ENCODE measurements at places on chromosomes 7 and 10.

GRCh38 chr7:70000737-70001348 lies 402.6 kb downstream of the AUTS2 start:
- no peak for DNase-seq

DNA sequence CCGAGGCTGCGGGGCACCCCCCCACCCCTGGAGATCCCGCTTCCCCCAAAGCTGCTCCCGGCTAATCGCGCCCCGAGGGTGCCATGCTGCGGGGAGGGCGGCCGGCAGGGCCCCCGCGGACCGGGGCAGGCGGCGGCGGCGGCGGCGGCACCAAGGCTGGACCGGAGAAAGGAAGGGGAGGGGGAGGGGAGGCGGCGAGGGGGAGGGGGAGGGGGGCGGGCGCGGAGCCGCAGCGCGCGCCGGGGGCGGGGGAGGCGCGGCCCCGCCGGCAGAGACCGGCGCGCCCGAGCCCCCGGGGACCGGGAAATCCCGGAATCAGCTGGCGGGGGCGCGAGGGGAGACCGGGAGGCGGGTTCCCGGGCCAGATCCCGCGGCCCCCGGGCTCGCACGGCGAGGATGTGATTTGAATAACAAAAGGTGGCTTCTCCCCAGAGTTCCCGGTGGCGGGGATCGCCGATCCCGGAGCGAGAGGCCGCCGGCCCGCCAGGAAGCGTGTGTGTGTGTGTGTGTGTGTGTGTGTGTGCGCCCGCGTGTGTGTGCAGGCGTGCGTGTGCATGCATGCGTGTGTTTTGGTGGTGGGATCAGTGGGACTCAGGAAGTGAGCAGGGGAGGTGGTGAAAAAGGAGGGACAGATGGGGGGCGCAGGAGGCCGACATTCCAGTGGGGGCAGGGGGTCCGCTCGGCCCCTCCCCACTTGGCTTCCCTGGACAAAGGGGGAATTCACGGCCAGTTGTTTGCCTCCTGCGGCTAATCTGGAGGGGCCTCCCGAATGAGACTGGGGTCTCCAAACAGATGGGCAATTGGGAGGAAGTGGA lies 99.5 kb downstream of the HIP1 start:
- no peak for DNase-seq

DNA sequence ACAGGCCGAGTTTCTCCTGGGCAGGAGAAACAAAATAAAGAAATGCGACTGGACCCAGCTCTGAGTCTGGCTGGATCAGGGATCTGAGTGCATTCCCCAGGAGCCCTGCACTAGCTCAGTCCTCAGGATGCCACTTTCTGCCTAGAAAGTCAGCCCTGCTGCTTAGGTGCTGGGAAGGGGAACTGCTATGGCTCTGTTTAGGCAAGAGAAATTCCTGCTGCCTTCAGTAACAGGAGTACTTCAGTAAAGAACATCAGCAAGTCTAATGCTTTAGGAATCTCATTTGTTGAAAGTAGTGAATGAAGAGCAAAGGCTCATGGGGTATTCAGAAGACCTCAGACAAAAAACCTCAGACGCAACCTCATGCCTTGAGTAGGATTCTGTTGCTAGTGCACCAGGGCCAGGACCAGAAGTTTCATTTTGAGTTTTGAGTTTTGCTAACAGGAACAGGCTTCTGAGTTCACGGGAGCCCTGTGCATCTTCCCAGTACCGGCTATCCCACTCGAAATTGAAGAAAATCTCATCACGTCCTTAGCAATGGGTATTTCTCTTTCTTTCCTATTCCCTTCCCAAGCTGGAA lies 170.8 kb upstream of the CDCA7L start:
- DNase-seq: no peak

- DNase-seq: no peak
These were observed 55.8 kb downstream of the ALOX5 start for GRCh38 chr10:45429790-45430189.

GRCh38 chr7:6448943-6449543 lies 1.3 kb upstream of the DAGLB start:
- no peak for DNase-seq

GRCh38 chr10:127216786-127217185 lies 20.4 kb upstream of the INSYN2A start:
- DNase-seq: no peak

GRCh38 chr7:107946881-107947280 lies 55.9 kb downstream of the DLD start:
- DNase-seq: no peak

DNA sequence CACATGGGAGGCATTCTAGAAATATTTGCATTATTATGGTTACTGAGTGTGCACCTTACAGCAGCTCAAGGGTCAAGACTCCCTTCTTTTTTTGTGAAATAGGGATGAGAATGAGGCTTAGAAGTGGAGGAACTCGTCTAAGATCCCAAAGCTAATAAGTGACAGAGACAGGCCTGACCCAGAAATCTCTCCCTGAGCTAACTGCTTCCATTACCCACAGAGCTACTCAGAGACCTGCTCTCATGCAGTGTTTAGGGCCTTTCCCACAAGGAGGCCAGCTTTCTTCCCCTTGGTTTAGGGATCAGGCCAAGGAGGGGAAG lies 301.7 kb downstream of the RPS24 start:
- DNase-seq: no peak

DNA sequence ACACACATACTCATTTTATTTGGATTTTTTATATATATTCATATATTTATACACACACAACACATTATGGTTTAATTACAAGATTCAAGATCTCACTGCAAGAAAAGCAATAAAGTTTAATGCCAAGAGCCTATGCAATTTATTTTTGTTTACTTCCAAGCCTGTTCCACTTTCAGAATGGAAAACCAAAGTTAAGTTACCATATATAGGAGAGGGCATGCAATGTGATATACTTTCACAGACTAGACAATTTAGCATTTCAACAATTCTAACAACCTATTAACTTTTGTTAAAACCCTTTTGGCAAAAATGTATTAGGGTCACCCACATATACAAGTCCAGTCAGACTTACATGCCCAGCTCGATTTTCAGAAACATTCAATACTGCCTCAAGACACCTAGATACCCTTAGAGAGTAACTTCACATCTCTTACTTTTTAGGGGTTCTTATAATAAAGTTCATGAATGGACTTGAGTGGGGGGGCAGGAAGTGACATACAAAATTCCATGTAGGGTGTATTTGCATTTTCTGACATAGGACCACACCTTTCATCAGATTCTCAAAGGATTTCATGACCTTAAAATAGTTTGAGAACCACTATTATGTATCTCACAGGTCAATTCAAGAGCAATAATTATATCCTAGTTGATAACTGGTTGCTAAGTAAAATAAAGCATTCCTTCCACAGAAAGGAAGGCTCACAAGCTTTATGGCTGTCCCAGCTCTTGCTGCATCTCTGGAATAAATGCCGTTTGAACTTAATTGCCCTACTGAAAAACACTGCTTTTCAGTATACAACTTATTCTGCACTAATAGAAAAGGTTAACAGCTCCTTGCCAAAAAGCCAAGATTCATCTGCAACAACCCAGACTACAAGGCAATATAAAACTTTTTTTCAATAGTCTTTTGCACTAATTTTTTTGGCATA lies 2.5 kb downstream of the P4HA1 start:
- DNase-seq: no peak

GRCh38 chr10:69240455-69240854 lies 20.3 kb downstream of the HKDC1 start:
- no peak for DNase-seq

- no peak for DNase-seq
These were observed 4.3 kb downstream of the PLEKHA8 start for GRCh38 chr7:30032310-30033125.

- DNase-seq: no peak
These were observed 22.6 kb downstream of the EPDR1 start for GRCh38 chr7:37942934-37943610.

DNA sequence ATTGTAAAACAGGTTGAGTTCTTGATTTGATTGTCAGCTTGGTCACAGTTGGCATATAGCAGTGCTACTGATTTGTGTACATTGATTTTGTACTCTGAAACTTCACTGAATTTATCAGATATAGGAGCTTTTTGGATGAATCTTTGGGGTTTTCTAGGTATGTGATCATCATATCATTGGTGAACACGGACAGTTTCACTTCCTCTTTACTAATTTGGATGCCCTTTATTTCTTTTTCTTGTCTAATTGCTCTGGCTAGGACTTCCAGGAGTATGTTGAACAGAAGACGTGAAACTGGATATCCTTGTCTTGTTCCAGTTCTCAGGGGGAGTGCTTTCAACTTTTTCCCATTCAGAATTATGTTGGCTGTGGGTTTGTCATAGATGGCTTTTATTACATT lies 86.9 kb downstream of the EXOC4 start:
- DNase-seq: no peak

DNA sequence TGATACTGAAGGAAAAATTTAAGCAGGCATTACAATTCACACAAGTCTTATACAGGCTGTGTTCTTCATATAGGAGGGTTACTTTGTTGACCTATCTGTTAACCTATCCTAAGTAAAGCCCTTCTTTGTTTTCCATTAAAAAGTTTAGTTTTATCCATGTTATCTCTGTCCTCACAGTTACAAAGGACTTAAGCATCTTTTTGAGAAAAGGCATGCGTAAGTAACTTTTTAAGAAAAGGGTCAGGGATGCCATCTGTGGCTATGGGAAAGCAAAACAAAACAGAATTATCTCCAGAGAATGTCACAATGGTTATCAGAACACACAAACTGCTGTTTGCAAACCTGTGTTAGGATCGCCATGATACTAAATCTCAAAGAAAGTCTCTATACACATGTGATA lies 295.8 kb upstream of the MTPN start:
- no peak for DNase-seq

DNA sequence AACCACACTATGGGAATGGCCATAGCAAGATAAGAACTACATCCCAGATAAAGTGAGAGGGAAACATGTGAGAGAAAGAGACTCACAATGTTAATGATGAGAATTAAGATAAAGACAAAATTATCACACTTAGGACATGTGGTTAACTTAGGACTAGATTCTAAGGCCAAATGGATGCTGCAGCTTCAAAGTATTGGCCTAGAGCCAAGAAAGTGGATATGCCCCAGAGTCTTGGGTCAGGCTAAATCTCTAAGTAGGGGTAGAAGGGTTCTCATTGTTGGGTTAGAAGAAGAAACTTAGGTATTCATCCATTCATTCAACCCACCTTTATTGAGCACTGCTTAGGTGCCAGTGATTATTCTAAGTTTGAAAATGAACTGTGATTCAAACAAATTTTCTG lies 818.0 kb downstream of the PHTF2 start:
- no peak for DNase-seq

GRCh38 chr10:113333313-113333712 lies 219.5 kb upstream of the HABP2 start:
- no peak for DNase-seq

- no peak for DNase-seq
These were observed 377.8 kb upstream of the C7orf33 start for GRCh38 chr7:148212731-148213130.

DNA sequence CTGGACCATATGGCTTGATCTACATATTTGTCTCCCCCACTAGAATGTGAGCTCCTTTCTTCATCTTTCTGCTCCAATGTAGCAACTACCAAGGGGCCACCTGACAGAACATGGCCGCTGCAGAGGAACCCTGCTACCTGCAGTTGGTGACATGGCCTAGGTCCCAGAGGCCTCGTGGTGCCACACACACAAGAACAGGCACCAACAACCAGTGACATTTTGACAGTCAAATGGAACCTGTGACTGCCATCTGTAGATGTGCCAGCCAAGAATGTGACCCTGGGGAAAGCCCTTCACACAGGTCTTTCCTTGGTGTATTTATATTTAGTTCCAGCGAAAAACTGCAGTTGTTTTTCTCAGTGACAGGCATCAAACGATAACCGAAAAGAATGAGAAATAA lies 67.9 kb upstream of the ANKRD1 start:
- DNase-seq: no peak

GRCh38 chr10:4260483-4261124 lies 475.6 kb upstream of the KLF6 start:
- DNase-seq: no peak

DNA sequence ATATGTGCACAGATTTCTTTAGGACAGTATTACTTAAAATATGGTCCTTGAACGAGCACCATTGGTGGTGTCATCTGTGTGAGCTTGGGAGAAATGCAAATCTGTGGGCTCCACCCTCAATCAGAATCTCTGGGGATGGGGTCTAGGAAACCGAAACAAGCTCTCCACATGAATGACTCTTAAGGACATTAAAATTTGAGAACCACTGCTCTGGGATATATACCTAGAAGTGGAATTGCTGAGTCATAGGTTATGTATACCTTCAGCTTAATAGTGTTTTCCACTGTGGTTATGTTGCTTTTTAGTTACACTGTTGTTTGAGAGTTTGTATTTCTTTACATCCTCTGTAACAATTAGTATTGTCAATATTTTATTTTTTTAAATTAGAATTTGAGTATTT lies 24.0 kb downstream of the ZNRF2 start:
- no peak for DNase-seq

DNA sequence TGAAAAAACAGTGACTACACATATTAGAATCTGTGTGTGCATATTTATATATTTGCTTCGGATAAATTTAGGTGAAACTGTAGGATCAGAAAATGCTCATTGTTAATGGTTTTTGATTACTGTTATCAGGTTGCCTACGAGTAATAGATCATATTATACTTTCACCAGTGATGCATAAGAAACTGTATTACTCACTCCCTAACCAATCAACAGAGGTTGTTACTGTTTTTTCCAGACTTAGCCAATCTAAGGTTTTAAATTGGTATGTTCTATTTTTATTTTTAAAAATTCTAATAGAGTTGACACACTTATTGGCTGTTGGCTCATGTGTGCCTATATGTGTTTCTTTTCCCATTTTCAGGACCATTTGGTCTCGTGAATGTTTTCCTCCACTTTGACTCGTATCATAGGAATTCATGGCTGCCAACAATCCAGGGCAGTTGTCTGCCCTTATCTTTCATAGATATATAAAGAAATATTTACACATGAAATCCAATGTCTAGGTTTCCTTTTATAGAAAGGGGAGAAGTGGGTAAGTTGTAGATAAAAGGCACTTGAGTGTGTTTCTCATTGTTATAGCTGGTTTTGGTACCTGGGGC lies 59.2 kb downstream of the ANLN start:
- no peak for DNase-seq

DNA sequence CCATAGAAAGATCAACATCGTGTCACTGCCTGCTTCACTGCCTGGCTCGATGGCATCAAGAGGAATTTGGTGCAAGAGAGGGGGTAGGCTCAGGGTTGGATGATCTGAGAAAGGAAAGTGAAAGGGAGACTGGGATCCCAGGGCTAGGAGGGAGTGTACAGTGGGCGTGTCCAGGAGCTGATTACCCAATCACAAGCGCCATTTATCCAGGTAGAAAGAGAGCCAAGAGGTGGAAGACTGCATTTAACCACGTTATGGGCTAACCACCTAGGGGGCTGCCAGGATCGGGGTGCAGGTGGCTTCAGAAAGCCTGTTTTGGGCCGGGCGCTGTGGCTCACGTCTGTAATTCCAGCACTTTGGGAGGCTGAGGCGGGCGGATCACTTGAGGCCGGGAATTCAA lies 10.3 kb downstream of the PODXL start:
- no peak for DNase-seq

DNA sequence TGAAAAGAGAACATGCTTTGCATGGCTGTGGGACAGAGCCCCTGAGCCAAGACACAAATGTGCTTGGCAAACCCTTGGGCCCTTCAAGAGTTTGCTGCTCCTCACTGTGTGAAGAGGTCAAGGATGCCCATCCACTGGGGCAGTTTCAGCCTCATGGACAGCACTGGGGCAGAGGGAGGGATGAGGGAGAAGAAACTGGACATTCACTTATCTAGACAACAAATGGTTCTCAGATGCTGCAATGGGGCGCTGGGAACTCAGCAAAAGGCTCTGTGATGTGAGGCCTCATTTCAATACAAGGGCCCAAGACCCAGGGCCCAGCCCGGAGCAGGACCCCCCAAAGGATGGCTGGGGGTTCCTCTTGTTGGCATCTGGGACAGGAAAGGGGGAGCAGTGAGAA lies 49.1 kb downstream of the EBF3 start:
- DNase-seq: no peak
